ENCODE measurements at places on chromosomes 5 and 9.
A peak's percentile ranks its signal among the peaks of the same experiment; 100 is the strongest.

GRCh38 chr9:108663422-108663821 lies 192.4 kb downstream of the ACTL7B start:
- DNase-seq, result no peak

DNA sequence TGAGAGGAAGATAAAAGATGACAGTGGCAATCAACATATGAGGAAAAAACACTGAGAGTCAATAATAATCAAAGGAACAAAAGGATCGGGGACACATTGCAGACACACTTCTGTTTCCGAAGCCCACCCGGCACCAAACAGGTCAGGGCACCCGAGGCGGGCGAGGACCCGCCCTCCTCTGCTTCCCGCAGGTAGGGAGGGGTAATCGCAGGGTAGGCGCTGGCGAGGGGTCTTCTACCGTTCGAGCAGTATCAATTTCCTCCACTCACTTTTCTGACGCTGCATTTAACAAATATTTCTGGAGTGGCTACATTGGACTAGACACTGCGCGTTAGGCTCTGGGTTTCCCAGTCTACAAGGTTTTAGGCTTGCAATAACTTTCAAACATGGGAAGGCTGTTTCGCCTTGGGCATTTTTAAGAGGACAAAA lies 1.3 kb downstream of the TXN start:
- DNase-seq, result no peak

GRCh38 chr9:121884057-121884541 lies 209.0 kb downstream of the TTLL11 start:
- DNase-seq, result no peak

DNA sequence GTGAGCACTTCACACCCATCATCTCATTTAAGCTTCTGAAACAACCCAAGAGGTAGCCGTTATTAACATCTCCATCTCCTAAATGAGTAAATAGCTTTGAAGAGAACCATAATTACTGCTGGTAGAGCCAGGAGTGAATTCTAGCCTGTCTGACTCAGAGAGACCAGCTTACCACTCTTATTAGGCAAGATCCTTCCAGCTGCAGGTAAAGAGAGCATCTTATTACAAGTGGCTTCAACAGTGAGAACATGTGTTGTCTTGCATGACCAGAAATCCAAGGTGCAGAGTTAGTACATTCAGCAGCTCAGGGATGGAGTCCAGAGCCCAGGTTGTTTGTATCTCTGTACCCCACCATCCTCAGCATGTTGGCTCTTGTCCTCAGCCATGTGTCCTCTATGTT lies 10.9 kb upstream of the AFAP1L1 start:
- DNase-seq, result no peak

GRCh38 chr9:121822093-121823085 lies 171.0 kb downstream of the DAB2IP start:
- DNase-seq, result no peak

DNA sequence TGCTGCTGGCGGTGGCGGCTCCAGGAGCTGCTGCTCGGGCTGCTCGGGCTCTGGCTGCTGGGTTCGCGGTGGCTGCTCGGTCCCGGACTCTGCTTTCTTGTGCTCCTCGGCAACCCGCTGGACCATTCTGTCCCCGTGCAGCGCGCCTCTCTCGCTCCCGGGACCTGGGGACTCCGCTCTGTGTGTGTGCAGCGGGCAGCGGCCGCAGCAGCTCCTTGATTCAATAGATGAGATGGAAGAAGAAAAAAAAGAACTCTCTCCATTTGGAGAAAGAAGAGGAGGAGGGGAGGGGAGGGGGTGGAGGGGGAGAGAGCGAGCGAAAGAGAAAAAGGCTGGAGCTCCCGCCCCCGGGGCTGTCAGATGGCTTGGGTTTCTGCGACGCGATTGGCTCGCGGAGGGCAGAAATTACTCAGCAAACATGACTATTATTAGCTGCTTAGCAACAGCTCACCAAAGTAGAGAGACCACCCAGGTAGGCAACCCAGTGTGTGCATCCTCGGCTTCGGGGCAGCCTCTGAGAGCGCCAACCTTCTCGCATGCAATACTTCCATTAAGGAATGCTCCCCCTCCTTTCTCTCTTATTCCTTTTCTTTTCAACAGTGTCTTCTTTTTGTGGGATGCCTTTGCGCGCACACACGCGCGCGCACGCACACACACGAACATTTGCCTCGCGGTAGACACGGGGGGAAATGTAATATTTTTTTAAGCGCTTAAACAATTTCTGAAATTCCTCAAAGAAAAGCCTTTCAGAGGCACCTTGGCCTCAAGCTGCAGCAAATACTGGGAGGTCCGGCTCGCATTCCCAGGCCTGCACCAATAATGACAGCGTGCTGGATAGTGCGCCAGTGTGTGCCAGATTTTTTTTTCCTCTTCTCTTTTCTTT lies 7.6 kb downstream of the PTCH1 start:
- peak; percentile 60 for DNase-seq

DNA sequence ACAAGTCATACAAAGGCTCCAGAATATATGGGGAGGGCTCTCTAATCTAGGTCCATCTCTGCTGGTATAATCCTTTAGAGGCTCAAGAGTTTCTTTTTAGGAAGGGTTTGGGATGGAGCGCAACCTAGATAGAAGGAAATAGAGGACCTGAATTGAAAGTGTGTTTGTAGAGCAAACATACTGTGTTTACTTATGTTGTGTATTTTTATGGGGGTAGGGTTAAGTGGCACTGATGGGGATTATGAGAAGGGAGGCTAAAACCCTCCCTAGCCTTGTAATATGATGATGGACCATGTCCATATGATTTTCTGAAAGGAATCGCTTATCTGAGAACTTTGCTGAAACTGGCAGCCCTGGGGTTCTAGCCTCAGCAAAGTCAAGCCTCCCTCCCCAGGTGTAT lies 4.4 kb upstream of the ELL2 start:
- no peak for DNase-seq

GRCh38 chr9:123715258-123715657 lies 214.7 kb downstream of the DENND1A start:
- no peak for DNase-seq

DNA sequence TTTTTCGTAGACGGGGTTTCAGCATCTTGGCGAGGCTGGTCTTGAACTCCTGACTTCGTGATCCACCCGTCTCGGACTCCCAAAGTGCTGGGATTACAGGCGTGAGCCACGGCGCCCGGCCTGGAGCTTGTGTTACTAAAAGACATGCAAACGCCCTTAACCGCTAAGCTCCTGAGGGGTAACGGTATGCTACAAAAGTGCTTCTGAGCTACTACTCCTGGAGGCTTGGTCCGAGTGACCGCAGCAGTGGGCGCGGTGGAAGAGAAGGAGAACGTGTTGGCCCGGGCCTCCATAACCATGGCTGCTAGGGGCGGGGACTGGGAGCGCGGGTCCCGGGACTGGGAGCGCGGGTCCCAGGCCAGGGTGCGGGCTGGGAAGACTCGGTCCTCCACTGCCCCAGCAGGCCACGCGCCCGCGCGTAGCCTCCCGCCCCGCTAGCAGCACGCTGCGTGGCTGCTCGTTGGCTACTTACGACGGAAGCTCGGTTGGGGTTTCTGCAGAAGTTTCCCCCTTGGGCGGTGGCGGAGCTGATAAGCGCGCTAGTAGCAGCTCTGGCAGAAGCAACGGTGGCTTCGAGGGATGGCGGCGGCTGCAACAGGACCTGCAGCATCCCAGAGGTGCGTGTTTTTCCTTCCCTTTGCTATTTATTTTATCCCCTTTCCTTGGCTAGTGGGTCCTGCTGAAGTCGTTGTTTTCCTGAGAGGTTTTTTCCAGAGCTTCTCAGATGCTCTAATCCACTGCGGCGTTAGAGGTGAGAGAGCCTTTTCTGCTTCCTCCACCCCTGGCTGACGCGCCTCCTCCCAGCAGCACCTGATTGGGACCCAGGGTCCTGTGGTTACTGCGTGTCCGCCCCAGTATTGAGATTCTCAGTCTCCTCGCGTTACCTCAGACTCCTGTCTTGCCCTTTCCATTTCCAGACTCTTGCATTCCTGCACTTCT lies 69.2 kb upstream of the CCDC180 start:
- DNase-seq, result no peak

- no peak for DNase-seq
Observed at GRCh38 chr5:127571314-127572131, 54.1 kb downstream of the PRRC1 start.

DNA sequence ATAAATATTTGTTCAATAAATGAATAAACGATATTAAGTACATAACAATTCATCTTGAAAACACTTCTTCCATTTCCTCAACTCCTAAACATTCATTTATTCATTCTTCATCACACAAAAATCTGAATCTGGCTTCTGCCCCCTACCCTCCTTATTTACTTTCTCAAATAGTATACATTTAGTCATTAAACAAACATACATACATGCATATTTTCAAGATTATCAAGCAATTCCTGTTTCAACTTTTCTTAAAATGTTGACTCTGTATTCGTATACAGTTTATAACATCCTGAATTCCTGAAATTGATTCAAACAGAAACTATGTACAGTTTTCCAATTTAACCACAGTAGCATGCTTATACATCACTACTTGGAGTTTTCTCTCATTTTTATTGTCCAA lies 129.0 kb downstream of the MUSK start:
- no peak for DNase-seq

GRCh38 chr9:81052846-81053245 lies 636.5 kb downstream of the TLE1 start:
- no peak for DNase-seq

DNA sequence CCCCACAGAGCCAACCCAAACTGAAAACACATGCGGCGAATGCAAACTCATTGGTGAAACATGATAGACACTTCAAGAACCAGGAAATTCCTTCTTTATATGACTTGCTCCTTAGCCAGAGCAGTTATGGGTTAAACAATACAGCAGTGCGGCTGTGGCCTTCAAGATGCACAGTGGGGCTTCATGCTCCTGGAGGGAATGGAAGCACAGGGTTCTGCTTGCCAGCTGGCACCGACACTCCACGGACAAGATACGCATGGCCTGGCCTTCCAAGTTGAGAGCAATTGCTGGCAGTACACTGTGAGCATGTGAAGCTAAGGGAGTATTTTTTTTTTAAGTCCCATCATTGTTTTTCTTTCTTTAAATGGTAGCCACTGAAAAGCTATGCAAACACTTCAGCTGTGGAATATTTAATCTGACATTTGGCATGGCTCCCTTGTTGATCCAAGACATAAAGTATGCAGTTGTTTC lies 451.6 kb upstream of the CD180 start:
- peak; percentile 40 for DNase-seq

- no peak for DNase-seq
Observed at GRCh38 chr5:78269088-78269703, 25.3 kb downstream of the AP3B1 start.

GRCh38 chr5:140146523-140146842 lies 20.7 kb downstream of the IGIP start:
- no peak for DNase-seq

DNA sequence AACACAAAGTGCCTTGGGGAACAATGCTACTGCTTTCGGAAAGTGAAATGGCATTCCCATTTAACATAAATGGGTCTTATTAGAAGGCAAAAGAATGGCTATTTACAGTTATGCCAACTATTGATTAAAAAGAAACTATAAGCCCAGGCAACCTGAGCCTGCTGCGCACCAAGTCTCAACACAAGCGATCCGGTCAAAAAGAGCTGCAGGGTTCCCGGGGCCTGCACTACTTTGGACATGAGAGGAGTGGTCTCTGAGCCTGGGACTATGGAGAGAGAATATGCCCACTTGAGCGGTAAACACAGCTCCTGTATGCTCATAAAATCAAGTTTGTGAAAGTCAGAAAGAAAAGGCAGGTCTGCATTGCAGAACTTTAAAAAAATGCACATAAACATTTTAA lies 660.7 kb downstream of the EFNA5 start:
- DNase-seq, result no peak

- DNase-seq, result no peak
Observed at GRCh38 chr5:63726496-63726895, 235.7 kb downstream of the HTR1A start.

GRCh38 chr5:61151893-61152292 lies 10.4 kb downstream of the SMIM15 start:
- DNase-seq, result no peak

GRCh38 chr9:133201424-133202144 lies 7.5 kb downstream of the OBP2B start:
- DNase-seq, result no peak

DNA sequence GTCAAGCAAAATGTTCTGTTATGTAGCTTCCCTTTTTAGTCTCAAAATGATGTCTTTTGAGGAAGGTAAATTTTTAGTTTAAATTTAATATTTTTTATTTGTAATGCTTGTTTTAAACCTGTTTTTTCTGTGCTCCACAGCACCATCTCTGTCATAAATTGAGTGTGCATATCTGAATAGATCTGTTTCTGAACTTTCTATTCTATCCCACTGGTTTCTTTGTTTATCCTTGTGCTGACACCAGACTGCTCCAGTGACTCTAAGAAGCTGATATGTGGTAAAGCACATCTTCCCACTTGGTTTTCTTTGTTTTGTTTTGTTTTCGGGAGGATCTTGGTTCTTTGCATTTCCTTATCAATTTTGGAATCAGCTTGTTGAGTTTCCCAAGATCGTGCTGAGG lies 7.1 kb upstream of the RNF145 start:
- DNase-seq, result no peak

- DNase-seq, result no peak
Observed at GRCh38 chr5:110751902-110752762, 13.3 kb downstream of the SLC25A46 start.

DNA sequence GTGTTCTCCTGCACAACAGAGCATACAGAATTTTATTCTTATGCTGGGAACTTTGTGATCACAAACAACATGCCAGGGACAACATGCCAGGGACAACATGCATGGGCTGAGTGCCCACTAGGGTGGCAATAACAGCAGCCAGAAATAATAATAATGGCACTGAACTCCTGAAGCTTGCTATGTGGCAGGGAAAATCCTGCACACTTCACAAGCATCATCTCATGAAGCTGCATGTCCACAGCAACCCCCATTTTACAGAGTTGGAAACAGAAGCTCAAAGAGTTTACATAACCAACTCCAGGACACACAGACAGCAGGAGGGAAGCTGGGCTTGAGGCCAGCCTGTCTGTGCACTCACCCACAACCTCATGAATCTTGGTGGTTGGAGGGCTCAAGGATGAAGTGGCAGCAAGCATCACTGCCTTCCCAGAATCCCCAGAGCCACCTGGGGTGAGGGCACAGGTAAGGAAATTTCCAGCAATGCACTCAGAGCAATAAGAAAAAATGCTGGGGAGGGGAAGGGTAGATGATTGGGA lies 111.4 kb downstream of the GABBR2 start:
- no peak for DNase-seq

GRCh38 chr5:65382582-65382981 lies 99.1 kb downstream of the ADAMTS6 start:
- DNase-seq, result no peak

- DNase-seq, result no peak
Observed at GRCh38 chr5:140346348-140347221, at the start of gene HBEGF. TSS of gene HBEGF (minus strand) at chr5:140346603. CDS start at chr5:140346328, 275 bp downstream.

GRCh38 chr9:96489482-96489979 lies 39.6 kb downstream of the HABP4 start:
- no peak for DNase-seq

DNA sequence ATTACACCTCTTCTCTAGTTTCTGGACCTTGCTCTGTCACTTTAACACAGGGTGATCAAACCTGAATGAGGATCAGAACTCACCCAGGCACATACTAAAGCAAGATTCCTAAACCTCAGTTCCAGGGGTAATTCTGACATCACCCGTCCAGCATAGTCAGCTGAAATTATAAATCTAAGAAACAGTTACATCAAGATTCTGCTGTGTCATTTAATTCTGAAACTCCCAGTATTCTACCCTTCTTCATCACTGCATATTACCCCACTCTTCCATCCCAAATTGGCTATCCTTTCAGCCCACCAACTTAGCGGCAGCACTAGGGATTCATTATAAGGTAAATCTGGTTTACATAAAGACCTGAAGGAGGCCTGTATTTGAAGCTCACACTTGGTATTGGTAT lies 64.0 kb downstream of the STX17 start:
- no peak for DNase-seq

GRCh38 chr5:60578315-60578714 lies 121.7 kb downstream of the DEPDC1B start:
- DNase-seq, result no peak

Measured in NCI-H2107 (cell line).